ENCODE measurements at places on chromosomes 2 and 18. TPM values are rescaled to one million over a fixed set of nuclear protein-coding genes. Genes with fewer than 3 reads are reported as not detected.

DNA sequence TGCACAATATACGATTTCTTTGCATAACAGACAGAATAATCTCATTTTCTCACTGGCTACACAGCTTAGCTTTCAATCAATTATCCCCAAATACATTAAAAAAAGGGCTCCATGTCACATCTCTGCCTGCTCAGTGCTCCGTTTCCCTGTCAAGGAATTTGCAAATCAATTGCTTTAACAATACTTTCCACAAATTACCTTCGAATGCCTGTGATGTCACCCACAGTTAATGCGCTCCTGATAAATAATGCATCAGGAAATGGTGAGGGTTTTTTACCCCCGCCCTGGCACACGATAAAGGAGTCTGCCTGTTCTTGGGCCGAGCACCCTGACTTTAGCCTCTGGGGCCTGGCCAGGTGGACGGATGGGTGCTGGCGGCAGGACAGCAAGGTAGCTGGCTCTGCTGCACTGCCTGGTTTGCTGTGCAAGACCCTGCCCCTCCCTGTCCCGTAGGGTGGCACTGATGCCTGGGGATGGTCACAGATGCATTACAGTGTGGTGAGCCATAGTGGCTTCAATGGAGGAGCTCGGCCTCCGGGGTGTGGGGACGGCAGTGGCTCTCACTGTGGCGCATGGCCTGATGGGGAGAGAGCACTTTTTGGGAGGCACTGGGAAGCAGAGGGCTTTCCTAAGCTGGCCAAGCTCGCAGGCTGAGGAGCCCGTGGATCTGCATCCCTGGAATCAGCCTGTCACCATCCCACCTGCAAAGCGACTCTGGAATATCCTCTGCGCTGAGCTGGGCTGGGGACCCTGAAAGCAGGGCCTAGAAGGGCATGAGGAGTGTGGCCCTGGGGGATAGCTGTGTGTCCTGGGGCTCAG, 88.3 kb upstream of the HS6ST1 start:
- no peak for DNase-seq
- no peaks in the 10 kb centered on the region for H3K36me3 ChIP-seq
- H3K4me1 ChIP-seq = peaks cover 81% of the 10 kb centered on the region
- no peak overlapping the region for H3K27ac ChIP-seq
- H3K27me3 ChIP-seq = no peaks in the 10 kb centered on the region
- no peak overlapping the region for H3K4me3 ChIP-seq

Gene UGT1A8
- 0.24 TPM for total RNA-seq

Gene SERPINB12
- total RNA-seq = 2.6 TPM

Gene CBLN2
- 0.24 TPM for total RNA-seq

DNA sequence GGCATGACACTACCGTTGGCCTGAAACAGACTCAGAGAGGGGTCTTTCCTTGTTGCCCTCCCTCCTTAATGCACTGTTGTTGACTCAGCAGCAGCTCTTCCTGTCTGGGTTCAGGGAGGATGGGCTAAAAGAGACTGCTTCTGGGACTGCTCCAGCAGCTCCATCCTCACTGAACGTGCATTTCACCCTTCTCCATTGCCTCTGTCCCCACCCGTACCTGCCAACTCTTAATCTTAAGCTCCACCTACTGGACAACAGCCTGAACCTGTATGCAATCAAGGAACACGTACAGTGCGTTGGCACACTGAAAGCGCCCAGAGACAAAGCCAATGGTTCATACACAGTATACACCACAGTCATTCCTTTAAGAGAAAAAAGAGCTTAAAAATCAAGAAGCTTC, 230.8 kb upstream of the RAB6C start:
- no peak overlapping the region for H3K4me3 ChIP-seq
- H3K27ac ChIP-seq = no peak overlapping the region
- H3K4me1 ChIP-seq = no peaks in the 10 kb centered on the region
- H3K27me3 ChIP-seq = no peaks in the 10 kb centered on the region

Gene PROKR1
- total RNA-seq = 0.05 TPM

- H3K4me3 ChIP-seq = no peak overlapping the region
- no peak overlapping the region for H3K27ac ChIP-seq
- no peaks in the 10 kb centered on the region for H3K36me3 ChIP-seq
- H3K27me3 ChIP-seq = no peaks in the 10 kb centered on the region
- no peaks in the 10 kb centered on the region for H3K4me1 ChIP-seq
These were observed 28.6 kb downstream of the LRATD1 start for GRCh38 chr2:14661163-14661562.

Gene TLX2
- total RNA-seq = 0.19 TPM

DNA sequence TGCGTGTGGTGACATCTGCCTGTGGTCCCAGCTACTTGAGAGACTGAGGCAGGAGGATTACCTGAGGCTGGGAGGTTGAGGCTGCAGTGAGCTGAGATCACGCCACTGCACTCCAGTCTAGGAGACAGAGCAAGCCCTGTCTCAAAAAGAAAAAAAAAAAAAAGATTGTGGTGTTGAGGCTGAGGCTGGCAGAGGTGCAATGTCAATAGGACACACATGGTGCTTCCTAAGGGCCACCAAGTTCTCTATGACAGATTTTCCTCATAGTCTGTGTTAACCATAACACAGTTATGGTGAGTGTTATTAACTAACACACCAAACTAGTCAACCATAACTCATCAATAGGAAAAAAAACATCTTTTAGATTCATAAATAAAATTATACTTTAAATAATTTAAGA, 494.4 kb downstream of the TMX3 start:
- H3K36me3 ChIP-seq = no peaks in the 10 kb centered on the region
- no peaks in the 10 kb centered on the region for H3K4me1 ChIP-seq
- H3K27me3 ChIP-seq = no peaks in the 10 kb centered on the region
- H3K27ac ChIP-seq = no peak overlapping the region
- no peak overlapping the region for H3K4me3 ChIP-seq
- DNase-seq = no peak

Gene TFPI
- total RNA-seq = 16.1 TPM

GRCh38 chr18:1914489-1914888, 656.8 kb downstream of the METTL4 start:
- no peaks in the 10 kb centered on the region for H3K27me3 ChIP-seq
- H3K36me3 ChIP-seq = no peaks in the 10 kb centered on the region
- no peak overlapping the region for H3K27ac ChIP-seq
- DNase-seq = no peak
- no peaks in the 10 kb centered on the region for H3K4me1 ChIP-seq

Gene FLACC1
- 1.7 TPM for total RNA-seq

Gene GALNT5
- 0.33 TPM for total RNA-seq

Gene KYNU
- 6.6 TPM for total RNA-seq

GRCh38 chr2:3405307-3405706, 25.8 kb downstream of the TRAPPC12 start:
- peaks cover 37% of the 10 kb centered on the region for H3K36me3 ChIP-seq
- no peak overlapping the region for H3K4me3 ChIP-seq
- no peak overlapping the region for H3K27ac ChIP-seq
- H3K27me3 ChIP-seq = no peaks in the 10 kb centered on the region
- no peaks in the 10 kb centered on the region for H3K4me1 ChIP-seq

Gene RAB27B
- 1.5 TPM for total RNA-seq

- no peaks in the 10 kb centered on the region for H3K36me3 ChIP-seq
- no peak overlapping the region for H3K27ac ChIP-seq
- no peaks in the 10 kb centered on the region for H3K27me3 ChIP-seq
- DNase-seq = no peak
- no peak overlapping the region for H3K4me3 ChIP-seq
These were observed 33.4 kb downstream of the SP3 start for GRCh38 chr2:173931751-173932150.

Gene MREG
- total RNA-seq = 19.7 TPM

Gene SKOR2
- total RNA-seq = not detected

DNA sequence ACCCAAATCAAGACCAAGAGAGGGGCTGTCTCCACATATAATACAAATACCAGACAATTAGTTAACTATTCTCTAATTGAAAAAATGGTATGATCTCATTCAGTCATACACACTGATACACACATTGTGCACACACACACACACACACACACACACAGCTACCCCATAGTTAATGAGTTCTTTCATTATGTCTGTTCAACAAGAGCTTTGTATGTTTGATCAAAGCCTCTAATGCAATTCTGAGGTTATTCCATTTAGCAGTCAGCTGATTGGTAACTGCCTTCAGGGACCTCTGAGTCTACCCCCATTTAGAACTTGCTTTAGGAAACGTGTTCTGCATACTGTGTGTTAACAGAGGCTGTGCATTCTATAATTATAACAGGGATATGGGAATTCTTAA, 741.4 kb upstream of the LRRTM4 start:
- H3K27ac ChIP-seq = no peak overlapping the region
- DNase-seq = no peak
- H3K27me3 ChIP-seq = no peaks in the 10 kb centered on the region

DNA sequence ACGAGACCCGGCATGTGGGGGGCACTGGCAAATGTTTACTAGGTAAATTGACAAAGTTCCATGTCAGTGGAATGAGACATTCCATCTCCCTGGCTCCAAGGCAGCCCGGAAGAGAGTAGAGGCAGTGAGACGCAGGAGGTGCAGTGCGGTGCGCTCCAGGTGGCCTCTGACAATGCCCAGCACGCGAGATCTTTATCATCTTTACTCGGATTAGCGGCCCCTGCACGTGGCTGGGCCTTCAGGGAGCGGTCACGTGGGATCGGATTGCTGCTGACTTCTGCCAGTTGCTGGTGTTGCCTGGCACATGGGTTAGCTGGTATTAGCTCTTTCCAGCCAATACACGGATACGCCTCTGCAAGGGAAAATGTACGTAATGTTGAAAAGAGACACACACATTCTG, 151.2 kb upstream of the ALKAL2 start:
- no peak overlapping the region for H3K4me3 ChIP-seq
- no peak for DNase-seq

Gene CNTNAP5
- total RNA-seq = 0.14 TPM

Gene MERTK
- 5.7 TPM for total RNA-seq

Gene LRP2
- 0.05 TPM for total RNA-seq

Gene EGR4
- total RNA-seq = 0.05 TPM

Gene EFHD1
- 0.33 TPM for total RNA-seq

Gene ATP6V1C2
- total RNA-seq = 0.57 TPM

Gene SLC5A7
- 0.05 TPM for total RNA-seq

GRCh38 chr2:54464341-54464740, 8.2 kb downstream of the SPTBN1 start:
- H3K4me1 ChIP-seq = peaks cover under 1% of the 10 kb centered on the region
- H3K4me3 ChIP-seq = no peak overlapping the region
- DNase-seq = no peak
- peaks cover 13% of the 10 kb centered on the region for H3K27me3 ChIP-seq
- H3K36me3 ChIP-seq = no peaks in the 10 kb centered on the region
- H3K27ac ChIP-seq = no peak overlapping the region

GRCh38 chr2:48346124-48346536, 183.8 kb upstream of the STON1 start:
- no peaks in the 10 kb centered on the region for H3K27me3 ChIP-seq
- H3K4me1 ChIP-seq = peaks cover 8% of the 10 kb centered on the region
- no peak overlapping the region for H3K4me3 ChIP-seq

- H3K36me3 ChIP-seq = no peaks in the 10 kb centered on the region
- no peak overlapping the region for H3K4me3 ChIP-seq
- H3K27me3 ChIP-seq = no peaks in the 10 kb centered on the region
- H3K27ac ChIP-seq = no peak overlapping the region
These were observed 53.2 kb upstream of the FZD7 start for GRCh38 chr2:201980389-201980821.

Gene DYNAP
- total RNA-seq = 0.09 TPM

DNA sequence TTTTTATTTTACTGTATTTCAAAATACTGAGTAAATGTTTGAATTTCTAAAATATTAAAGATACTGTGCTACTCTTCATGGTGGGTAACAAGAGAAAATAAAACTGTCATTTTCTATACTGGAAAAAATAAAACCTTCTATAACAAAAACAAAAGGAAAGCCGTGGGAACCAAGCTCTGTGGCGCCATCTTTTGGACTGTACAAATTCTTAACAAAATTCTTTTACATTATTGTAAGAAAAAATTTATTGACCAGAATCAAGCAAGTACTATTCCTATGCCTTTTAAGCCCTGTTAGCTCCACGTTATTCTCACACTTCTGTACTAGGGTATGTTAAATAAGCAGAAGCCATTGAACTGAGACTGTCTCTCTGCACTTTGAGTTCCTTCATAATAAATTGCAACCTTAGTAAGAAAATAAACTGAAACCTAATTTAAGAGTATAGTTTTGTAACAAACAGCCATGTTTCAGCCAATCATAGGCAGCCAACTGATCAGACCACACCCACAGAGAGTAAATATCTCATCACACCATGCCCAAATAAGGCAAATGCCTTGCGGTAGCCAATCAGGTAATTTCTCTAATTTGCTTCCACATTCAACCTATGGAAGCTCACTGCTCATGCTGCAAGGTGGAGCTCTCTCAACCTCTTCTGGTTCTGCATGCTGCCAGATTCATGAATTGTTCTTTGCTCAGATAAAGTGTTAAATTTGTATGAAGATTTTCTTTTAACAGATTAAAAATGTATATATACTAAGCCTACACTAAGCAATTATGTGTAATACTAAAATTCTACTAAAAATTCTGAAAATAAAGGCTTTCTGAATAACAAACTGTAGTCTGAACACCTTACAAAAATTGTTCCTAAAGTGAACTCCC, 42.2 kb downstream of the HIBCH start:
- H3K4me1 ChIP-seq = no peaks in the 10 kb centered on the region
- H3K27ac ChIP-seq = no peak overlapping the region
- no peaks in the 10 kb centered on the region for H3K27me3 ChIP-seq
- no peak overlapping the region for H3K4me3 ChIP-seq
- DNase-seq = peak; percentile 50

Gene COX7A2L
- 128 TPM for total RNA-seq

DNA sequence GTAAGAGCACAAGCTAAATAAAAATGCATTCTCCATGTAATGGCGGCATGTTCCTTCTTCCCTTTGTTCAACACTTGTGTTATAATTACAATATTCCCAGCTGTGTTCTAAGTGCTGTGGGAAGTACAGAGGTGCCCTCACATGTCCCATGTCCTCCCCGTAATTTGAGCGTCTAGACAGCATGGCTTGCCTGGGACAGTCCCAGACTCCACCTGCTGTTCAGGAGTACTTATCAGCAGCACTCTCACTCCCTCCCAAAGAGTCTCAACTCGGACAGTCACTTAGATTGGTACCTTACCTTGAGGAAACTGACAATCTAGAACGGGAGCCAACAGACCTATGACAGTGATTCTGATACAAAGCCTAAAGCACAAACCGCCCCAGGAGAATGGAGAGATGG, 370.5 kb downstream of the EIPR1 start:
- H3K27ac ChIP-seq = no peak overlapping the region
- no peak overlapping the region for H3K4me3 ChIP-seq
- no peaks in the 10 kb centered on the region for H3K4me1 ChIP-seq
- DNase-seq = no peak

Gene MEP1B
- total RNA-seq = 0.19 TPM
